Effector CD4-positive, alpha-beta T cell (primary cell): ENCODE measurements at places on chromosomes 6 and 20.

- no peak for DNase-seq
These were observed 49.5 kb downstream of the TRERF1 start for GRCh38 chr6:42402184-42402583.

DNA sequence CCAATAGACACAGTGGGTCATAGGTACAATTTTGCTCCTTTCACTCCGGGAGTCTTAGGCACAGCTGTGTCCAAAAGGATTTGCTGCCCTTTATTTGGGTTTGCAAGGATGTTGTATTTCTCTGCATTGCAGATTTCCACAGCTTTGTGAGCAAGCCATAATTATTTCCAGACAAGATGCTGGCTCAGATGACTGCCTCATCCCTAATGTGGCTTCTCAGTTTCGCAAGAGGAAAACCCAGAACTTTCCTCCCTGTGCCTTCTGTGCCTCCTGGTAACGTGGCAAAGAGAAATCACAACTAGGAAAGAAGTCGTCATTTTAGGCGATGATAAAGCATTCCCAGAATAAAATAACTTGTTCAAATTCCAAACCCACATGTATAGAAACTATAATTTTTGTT is 33.7 kb downstream of the FAM50B start:
- no peak for DNase-seq

GRCh38 chr6:75368864-75369402 is 84.3 kb upstream of the TMEM30A start:
- DNase-seq = no peak

DNA sequence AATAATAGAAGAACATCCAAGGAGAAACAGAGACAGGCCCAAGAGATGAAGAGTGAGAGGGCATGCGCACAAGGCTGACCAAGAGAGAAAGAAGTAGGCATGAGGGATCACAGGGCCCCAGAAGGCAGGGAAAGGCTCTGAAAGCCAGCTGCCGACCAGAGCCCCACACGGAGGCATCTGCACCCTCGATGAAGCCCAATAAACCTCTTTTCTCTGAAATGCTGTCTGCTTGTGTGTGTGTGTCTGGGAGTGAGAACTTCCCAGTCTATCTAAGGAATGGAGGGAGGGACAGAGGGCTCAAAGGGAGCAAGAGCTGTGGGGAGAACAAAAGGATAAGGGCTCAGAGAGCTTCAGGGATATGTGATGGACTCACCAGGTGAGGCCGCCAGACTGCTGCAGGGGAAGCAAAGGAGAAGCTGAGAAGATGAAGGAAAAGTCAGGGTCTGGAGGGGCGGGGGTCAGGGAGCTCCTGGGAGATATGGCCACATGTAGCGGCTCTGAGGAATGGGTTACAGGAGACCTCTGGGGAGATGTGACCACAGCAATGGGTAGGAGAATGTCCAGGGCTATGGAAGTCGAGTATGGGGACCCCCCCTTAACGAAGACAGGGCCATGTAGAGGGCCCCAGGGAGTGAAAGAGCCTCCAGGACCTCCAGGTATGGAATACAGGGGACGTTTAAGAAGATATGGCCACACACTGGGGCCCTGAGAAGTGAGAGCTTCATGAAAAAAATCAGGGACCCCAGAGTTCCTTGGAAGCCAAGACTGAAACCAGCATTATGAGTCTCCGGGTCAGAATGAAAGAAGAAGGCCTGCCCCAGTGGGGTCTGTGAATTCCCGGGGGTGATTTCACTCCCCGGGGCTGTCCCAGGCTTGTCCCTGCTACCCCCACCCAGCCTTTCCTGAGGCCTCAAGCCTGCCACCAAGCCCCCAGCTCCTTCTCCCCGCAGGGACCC is 981 bp upstream of the TNF start:
- DNase-seq = no peak
